ENCODE measurements at places on chromosomes 13 and 19.

GRCh38 chr13:36366031-36366430 is 19.8 kb upstream of the SPART start:
- no peak for DNase-seq

DNA sequence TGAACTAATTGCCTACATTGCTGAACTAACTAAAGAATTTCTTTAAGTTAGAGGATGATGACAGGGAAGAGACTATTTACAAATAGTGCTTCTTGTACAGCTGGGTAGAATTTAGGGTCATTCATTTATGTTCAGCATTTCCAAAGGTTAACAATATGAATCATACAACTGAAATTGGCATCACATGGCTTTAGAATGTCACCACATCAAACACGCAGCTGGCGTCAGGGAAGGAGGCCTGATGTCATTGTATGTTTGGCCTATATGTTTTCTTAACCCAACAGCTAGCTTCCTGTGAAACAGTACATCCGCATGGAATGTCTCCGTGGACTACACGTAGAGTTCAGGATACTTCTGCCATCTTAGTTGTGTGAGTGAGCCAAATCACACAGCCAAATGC is 99.0 kb upstream of the TNFSF11 start:
- no peak for DNase-seq

- DNase-seq = no peak
These were observed 114.6 kb upstream of the ZNF91 start for GRCh38 chr19:23509686-23510450.

- DNase-seq = no peak
These were observed 273.8 kb downstream of the LIG4 start for GRCh38 chr13:107941345-107942029.

DNA sequence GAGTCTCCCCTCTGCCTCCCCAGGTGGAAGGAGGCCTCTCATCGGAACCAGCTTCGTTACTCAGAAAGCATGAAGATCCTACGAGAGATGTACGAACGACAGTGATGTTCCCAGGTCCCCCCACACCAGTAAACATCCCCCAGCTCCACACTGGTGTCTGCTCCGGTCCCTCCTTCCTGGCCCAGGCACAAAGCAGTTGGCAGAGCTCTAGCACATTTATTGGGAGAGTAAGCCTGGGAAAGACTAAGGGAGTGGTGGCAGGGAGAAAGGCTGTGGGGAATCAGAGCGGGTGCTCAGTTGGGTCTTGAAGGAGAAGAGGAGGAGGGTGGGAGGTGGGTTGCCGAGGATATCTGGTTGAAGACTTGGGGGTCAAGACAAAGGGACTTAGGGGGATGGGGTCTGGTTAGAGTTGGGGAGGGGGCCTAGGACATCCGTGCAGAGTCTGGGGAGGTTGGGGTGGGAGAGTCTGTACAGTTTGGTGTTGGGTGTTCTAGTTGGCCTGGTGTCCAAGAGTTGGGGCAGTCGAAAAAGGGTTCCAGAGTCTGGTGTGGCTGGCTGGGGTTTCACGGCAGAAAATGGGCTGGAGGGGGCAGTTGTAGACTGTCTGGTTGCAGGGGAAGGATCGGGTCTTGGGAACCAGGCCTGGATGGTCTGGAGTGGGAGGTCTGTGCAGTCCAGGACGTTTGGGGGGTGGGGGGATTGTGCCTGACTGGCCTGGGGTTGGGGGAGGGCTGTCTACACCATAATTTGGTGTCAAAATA is 2.3 kb downstream of the HSPB6 start:
- no peak for DNase-seq

DNA sequence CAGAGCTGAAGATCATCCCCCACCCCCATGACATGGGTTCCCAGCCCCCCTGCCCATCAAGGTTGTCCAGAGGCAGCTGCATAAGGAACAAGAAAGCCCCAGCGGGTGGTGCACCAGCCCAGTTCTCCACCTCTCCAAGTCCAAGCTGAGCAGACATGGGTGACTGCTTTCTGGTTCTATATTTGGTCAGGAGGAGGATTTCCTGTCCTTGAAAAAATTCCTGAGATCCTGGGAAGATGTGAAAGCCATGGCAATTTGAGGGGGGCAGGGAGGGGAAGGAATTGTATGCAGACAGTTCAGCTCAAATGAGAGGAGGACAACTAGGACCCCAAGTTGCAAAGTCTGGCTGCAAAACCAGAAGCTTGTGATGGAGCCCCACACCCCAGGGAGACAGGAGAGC is 55.4 kb upstream of the ADGRE5 start:
- DNase-seq = no peak

DNA sequence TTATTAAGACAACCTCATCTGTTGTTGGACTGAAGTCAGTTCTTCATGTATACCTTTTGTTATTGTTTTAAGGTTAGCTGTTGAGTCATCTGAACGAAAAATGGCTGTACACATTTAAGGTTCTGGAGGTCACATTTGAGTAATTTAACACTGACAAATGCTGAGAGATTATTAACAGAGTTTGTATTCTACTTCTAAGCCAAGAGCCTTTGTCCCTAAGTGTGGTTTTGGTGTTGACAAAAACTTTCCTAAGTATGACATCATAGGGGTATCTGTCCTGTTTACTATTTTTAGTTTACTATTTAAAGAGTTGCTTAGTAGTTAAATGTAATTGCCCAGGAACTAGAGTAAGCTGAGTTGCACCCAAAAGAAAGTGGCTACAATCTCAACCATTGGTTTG is 71.9 kb downstream of the CDK8 start:
- DNase-seq = no peak

DNA sequence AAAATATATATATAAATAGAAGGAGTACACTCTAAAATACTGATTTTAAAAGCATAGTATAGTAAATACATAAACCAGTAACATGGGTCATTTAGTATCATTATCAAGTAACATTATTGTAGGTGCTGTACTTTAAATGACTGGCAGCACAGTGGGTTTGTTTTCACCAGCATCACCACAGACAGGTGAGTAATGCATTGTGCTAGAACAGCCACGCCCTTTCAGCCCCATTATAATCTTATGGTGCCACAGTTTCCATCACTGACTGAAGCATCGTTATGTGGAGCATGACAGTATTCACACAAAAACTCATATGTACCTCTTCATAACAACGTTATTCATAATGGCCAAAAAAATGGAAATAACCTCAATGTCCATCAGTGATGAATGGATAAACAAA is 88.3 kb downstream of the DHRS12 start:
- no peak for DNase-seq

- peak; percentile 3 for DNase-seq
These were observed 52.8 kb downstream of the COL4A2 start for GRCh38 chr13:110359840-110360301.

DNA sequence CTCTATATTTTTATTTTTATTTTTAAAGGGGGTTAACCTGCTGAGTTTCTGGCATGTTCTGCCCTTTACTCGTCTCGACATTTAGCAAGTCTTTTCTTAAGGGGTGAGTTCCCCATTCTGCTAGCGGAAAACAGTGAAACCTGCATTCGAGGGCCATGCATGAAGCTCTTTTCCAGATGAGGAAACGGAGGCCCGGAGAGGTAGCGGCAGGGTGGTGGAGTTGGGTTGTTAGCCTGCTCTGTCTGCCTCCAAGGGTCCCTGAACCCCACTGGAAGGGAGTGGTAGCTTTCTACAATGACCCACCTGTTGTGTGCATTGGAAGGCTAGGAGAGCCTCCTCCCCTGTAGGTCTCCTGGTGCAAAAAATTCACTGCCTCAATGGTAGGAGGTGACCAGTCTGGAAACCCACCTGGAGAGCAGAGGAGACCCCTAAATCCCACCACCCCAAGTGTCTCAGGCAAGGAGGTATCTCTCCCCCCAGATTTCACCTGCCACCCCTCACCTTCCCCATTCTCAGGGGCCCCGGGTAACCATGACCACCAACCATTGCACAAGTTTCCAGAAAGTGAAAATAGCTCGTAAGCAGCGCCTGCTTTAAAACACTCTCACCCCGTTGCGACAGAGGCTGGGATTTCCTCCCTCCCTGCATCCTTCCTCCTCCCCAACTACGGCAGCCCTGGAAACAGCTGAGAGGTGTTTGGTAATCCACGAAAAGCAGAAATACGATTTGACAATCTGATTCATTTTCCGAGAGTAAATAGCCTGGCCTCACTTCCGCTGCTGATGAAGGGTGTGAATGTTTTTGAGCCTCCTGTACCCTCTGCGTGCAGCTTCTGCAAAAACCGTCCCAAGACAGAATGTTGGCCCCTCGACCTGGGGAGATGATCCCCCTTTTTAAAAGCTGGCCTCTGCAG is 3.5 kb downstream of the KLF2 start:
- DNase-seq = peak; percentile 99

GRCh38 chr13:87677496-87678371 is 6.6 kb downstream of the SLITRK5 start:
- no peak for DNase-seq

DNA sequence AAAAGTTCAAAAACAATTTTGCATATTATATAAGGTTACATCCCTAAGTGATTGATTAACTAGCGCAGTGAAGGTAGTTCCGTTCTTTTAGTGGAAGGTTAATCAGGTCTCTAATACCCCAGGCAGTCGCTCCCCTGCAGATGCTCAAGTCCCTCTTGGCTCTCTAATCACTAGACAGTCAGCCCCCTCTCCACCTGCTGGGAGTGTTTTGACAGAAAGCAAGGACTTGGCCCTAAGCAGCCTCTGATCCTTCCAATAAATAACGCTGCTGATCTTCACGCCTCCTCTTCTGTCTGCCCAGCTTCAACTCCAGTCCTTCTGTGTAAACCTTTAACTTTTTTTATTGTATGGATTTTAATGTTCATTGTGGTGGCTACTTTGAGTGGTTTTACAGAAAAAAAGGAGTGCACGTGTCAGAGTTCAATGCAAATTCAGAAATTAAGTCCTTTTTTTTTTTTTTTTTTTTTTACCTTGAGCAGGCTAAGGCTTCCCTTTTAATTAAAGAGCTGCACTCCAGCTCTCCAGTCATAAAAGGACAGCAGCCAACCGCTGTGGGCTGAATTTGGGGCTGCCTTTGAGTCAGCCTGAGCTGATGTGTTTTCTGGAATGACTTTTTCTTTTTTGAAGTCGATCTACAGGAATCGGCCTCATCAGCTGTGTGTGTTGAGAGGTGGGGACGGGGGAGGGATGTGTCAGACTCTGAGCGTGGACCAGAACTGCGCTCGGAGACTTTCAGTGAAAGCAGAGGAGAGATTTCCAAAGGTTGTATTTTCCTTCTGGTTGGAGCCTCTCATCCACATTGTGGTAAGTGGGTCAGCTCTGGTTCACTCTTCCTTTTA is 33.8 kb upstream of the MYO16 start:
- DNase-seq = no peak

DNA sequence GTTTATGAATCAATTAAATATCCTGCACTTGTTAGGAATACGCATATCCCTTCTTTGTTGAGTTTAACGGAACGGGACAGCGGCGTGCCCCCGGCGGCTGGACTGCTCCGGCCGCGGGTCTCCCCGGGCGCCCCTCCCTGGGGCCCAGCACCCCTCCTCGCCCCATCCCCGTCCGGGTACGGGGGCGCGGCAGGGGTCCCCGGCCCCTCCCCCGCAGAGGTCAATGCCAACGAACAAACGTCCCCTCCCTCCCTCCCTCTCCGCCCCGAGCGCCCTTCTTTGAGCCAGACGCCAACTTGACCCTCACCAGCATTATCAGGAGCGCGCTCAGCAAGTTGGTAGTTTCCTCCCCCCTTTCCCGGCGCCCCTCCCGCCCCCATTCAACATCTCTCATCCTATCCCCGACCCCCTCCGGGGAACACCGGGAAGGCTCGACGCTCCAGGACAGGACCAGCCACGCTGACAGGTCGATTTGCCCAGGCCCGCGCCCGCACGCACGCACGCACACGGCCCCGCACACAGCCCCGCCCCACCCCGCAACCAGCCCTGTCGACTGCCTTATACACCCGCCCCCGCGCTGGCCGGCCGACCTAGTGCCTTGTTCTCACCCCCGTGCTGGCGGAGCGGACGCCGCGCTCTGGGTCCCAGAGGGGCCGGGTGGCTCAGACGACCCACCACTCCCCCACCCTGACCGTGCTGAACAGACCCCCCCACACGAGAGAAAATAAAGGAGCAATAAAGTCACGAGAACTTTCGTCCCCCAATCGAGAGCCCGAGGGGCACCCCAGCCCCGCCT is 5.0 kb downstream of the LYL1 start:
- peak; percentile 29 for DNase-seq

DNA sequence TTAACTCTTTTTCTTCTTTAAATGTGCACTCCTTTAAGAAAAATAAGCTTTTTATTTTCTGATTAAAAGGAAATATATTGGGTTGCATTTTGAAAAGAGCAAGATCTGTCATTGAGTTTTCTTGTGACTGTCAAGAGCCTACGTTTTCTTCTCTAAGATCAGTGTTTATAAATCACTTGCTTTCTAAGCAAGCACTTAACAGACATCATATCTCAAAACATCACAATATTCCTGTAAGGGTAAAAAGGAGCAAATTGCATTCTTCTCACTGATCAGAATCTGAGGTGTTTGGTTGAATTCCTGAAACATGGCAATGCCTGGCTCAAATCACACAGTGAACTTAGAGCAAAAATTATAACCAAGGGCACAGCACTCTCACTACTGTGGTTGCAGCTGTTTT is 231.3 kb downstream of the PCDH17 start:
- DNase-seq = no peak

DNA sequence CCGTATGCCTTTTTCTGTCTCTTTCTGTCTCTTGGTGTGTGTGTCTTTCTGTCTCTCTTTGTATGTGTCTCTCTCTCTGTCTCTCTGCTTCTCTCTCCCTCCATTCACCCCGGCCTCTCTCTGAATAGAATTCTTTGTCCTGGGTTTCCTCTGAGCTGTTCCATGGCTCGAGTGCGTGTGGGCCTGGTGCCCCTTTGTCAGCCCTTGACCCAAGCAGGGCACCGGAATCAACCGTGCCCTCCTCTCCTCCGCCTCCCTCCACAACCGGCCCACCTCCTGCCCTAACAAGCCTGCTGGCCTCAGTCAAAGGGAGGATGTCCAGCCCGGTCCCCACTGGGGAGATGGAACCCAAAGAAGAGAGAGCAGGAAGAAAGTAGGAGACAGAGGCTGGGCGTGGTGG is 3.2 kb downstream of the AXL start:
- no peak for DNase-seq

DNA sequence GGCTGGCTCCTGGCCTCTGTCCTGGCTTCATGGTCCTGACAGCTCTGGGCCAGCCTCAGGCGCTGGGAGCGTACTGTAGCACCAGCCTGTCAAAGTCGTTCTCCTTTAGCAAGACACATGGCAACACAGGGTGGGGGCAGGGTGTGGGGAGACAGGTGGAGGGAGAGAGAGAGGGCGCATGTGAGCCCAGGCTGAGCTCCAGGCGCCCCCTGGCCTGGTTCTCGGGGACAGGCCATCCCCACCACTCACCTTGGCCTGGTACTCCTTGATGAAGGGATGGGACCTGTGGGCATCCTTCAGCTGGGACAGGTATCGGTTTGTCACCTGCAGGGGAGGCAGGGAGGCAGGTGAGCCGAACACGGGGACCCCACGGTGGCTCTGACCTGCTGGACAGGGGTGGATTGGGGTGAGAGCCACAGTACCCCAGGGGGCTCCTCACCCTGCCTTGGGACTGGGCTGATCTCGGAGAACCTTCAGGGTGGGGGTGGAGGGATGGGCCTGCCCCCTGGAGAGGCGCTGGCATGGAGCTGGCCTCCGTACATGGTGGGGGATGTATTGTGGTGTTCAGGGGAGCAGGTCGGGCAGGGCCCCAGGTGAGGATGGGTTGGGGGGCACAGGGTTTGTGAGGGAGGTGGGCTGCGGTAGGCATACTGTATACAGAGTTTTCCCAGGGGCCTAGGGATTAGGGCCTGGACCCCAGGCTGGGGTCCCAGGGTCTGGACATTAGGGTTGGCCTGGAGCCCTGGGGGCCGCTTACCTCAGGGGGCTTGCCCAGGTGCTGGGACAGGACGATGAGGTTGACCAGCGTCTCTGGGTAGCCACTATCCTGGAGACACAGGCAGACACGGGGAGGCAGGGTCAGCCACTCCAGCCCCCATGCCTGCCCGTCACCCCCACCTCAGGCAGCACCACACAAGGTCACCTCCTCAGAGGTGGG is 3.9 kb upstream of the CERS1 start:
- DNase-seq = no peak

Data from inflammatory macrophage treated with lipopolysaccharide for 4 hours (primary cell).